Bone marrow (tissue), 2 donors: ENCODE measurements at places on chromosomes 12 and 14.

DNA sequence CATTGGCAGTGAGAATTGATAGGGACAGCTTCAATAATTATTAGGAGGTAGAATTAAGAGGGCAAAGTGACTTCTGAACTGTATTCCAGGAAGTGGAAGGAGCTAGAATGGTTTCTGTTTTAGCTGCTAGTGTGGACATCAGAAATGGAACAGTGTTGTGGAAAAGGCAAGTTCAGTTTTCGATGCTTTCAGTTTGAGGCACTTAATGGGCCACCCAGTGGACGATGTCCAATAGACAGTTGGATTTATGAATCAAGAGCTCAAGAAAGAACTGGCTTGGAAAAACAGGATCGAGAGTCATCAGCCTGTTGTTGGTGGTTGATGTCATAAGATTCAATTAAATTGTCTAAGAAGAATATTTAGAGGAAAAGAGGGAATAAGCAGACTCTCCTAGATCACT, 136.3 kb downstream of the DYRK2 start:
- no peak for DNase-seq

GRCh38 chr14:41350476-41350875, 256.2 kb upstream of the LRFN5 start:
- DNase-seq: no peak

GRCh38 chr12:31876568-31877424, 82.4 kb upstream of the RESF1 start:
- DNase-seq: no peak

DNA sequence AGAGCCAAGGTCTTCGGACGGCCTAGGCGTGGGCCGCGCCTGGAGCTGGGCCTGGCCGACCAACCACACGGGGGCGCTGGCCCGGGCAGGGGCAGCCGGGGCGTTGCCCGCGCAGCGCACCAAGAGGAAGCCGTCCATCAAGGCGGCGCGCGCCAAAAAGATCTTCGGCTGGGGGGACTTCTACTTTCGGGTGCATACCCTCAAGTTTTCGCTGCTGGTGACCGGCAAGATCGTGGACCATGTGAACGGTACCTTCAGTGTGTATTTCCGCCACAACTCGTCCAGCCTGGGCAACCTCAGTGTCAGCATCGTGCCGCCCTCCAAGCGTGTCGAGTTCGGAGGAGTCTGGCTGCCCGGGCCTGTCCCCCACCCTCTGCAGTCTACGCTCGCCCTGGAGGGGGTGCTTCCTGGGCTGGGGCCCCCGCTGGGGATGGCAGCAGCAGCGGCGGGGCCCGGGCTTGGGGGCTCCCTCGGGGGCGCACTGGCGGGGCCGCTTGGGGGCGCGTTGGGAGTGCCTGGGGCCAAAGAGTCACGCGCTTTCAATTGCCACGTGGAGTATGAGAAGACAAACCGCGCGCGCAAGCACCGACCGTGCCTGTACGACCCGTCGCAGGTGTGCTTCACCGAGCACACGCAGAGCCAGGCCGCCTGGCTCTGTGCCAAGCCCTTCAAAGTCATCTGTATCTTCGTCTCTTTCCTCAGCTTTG, 4.4 kb upstream of the SHMT2 start:
- DNase-seq: no peak

DNA sequence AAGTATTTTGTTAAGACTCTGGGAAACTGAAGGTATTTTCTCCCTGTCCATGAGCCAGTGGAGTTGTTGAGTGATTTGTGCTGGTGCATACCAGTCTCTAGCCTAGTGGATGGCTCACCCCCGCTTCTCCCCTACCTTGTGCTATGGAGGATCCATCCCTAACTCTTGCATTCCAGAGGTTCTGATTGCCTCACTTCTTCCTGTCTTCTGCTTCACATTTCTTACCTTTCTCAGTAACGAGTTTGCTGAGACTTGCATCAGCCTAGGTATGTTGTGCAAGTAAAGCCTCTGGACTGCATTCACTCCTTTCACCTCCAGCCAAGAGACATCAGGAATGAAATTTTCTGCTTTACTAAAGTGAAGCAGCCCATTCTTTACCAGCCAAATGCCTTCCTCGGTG, 391.6 kb downstream of the ZFP36L1 start:
- DNase-seq: no peak

DNA sequence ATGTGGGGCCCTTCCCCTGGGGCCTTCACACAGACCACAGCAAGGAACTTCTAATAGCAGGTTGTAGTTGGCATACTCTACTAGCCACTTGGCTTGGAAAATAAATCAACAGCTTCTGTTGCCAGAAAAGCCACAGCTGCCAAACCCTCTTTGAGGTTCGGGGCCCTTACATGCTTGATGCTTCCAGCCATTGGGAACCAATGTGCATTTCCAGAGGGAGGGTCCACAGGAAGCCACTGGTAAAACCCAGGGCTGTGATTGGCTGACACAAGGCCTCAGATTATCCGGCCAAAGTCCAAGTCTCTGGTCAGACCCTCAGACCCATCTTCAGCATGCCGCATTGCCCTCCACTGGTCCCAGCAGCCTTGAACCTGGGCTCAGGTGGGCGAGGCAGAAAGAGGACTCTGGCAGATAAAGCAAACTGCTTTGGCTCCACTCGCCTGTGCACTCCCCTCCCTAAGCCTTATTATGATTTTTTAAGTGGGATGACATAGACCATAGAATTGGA, 214.4 kb downstream of the BCL11B start:
- no peak for DNase-seq

DNA sequence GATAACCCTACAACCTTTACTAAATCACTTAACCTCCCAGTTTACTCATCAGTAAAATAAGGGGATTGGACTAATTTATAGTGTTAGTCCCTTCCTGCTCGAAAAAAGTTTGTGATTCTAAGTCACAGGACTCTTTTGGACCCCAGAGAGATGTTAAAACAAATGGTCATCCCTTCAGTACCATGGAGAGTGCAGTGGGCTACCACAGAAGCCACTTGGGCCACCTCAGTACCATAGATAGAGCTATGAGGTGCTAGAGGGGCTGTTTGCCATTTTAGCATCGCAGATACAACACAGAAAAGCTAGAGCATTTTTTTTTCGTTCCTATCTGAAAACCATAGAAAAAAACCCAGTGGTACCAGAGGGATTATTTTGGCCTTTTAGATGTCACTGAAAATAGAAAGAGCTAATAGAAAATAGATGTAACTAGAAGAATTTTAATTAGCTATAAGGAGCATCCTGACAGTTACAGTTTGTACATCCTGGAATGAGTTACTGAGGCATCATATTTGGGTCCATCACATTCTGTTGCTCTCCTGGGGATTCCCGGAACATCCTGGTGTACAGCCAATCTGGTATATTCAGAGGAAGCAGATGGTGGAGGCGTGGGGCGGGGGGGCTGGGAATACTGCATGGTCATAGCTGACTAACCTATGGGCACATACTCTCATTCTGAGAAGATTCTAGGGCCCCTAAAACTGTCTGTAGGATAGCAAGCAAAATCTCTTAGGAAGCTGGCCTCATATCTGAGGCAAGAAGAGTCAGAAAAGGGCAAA, 2.8 kb downstream of the ZNF219 start:
- DNase-seq: no peak

DNA sequence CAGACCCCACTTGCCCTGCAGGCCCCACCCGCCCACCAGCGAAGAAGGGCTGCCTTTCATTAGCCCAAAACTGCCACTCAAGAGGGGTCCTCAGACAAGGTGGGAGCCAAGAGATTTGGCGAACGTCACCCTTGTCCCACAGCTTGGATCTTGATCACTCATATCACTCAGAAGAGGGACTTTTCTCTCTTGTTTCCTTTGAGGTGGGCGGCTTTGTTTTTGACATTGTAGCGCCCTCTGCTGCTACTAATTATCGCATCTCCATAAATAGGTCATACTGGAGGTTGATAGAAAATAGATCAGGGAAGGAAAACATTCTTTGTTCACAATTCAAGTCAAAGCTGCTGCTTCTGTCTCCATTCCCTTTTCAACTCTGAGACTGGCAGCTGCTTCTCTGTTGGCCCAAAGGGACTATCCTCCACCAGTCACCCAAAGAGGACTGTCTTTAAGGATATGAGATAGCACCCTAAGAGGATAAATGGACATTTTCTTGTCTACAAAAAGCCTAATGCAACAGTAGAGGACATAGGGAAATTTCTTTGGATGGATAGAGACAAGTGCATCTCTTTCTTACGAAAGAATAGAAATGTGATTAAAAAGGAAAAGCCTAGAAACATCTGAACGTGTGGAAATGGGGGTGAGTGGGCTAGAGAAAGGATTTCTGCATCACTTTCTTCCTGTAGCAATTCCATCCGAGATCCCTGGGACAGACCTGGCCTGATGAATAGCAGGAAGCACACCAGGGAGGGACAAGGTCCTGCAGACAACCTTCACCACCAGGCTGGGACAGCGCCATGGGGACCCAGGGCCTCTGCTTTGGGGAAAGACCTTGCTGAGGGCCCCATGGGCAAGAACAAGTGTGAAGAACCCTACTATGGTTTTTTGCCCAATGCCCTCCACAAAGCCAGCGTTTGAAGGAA, 115.8 kb downstream of the DAD1 start:
- no peak for DNase-seq

- DNase-seq: no peak
Measured at GRCh38 chr12:69901221-69901905, 76.3 kb downstream of the MYRFL start.

- DNase-seq: no peak
Measured at GRCh38 chr12:117363056-117363662, 1.7 kb upstream of the NOS1 start.

- DNase-seq: no peak
Measured at GRCh38 chr14:100131181-100131580, 28.3 kb downstream of the DEGS2 start.

DNA sequence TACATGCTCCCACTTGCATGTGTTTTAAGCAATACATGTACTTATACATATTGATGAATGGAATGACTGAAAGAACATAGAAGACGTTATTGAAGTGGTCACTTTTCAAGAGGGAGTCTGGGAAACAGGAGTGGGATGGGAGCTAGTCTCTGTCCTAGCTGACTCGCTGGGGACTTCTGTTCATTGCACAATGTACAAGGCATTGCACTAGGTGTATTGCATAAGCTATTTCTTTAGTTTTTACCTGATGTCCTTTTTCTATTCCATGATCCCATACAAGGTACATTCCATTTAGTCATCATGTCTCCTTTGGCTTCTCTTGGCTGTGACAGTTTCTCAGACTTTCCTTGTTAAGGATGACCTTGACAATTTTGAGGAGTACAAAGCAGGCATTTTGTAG, 4.0 kb upstream of the MYO1H start:
- DNase-seq: no peak

GRCh38 chr12:572532-572899, 90.7 kb downstream of the NINJ2 start:
- no peak for DNase-seq

GRCh38 chr12:84497819-84498218, 414.8 kb downstream of the SLC6A15 start:
- DNase-seq: no peak

DNA sequence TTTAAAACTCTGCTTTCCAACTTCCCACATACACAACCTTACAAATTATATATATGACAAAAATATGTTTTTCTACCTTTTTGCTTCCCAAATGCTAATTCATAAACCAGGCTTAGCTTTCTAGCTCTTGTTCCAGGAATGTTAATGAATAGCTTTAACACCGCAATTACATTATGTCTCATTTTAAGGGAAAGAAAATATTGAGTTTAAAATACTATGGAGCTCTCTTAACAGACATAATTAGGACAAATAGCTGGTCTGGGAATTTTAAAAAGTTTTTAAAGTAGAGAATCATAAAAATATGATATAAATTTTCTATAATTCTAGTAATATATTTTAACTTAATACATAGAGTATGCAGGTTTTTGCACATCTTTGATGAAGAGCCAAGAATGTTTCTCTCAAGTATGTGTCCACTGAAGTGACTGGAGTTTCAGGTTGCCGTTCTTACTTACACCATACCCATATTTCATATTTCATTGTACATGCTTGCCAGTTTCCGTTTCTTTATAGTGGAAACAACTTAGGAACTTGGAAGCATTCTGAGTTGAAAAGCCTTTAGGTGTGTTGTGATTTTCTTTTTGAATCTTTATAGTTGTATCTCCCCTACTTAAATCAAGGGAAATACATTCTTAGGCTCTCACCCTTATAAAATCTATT, 90.6 kb upstream of the SLCO1C1 start:
- DNase-seq: no peak

DNA sequence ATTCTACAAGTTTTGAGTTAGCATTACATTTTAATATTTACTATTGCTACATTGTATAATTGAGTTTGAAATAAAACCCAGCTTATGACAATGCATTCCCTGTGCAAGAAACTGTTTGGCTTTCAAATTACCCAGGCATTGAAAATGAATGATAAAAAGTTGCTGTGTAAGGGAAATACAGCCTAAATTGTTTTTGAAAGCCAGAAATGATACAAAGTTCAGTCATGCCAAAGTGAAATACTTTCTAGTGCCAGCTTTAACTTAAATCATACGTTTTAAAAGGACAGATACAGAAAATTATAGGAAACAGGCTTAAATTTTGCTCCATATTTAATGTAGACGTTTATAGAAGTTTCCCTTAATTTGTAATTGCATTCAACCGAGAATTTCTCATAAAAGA, 2.8 kb downstream of the MGAT2 start:
- DNase-seq: no peak

GRCh38 chr14:104254735-104255400, 116.5 kb downstream of the KIF26A start:
- no peak for DNase-seq

DNA sequence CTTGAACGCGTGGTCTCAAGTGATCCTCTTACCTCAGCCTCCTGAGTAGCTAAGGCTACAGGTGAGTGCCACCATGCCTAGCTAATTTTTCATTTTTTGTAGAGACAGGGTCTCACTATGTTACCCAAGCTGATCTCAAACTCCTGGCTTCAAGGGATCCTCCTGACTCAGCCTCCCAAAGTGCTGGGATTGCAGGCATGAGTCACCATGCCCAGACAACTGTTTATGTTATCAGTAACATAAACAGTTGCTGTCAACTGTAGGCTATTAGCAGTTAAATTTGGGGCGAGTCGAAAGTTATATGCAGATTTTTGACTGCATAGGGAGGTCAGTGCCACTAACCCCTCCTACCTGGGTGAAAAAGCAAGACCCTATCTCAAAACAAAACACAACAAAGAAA, 26.2 kb upstream of the LRRK2 start:
- no peak for DNase-seq

GRCh38 chr12:50200552-50201273, 33.5 kb upstream of the CERS5 start:
- no peak for DNase-seq

DNA sequence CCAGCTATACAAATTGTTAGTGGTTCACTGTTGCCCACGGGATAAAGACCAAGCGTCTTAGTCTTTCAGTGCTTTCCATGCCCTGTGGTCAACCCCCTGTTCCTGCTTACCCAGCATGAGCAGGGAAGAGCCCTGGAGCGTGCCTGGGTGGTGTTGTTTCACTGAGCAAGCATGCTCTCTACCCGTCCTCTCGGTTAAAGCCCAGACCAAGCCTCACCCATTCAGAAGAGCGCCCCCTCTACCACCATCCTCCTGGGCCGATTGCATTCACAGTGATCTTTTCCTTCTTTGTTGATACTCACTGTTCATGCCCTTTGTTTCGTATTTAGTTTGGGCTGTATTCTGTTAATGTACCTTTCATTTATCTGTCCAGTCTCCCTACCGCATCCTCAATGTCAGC, 25.1 kb downstream of the DYRK4 start:
- no peak for DNase-seq
